Activated T-cell treated with anti-CD3 and anti-CD28 coated beads, Interleukin-2, amount 50 U/mL, for 72 hours (primary cell): ENCODE measurements at places on chromosomes 5 and 9.

DNA sequence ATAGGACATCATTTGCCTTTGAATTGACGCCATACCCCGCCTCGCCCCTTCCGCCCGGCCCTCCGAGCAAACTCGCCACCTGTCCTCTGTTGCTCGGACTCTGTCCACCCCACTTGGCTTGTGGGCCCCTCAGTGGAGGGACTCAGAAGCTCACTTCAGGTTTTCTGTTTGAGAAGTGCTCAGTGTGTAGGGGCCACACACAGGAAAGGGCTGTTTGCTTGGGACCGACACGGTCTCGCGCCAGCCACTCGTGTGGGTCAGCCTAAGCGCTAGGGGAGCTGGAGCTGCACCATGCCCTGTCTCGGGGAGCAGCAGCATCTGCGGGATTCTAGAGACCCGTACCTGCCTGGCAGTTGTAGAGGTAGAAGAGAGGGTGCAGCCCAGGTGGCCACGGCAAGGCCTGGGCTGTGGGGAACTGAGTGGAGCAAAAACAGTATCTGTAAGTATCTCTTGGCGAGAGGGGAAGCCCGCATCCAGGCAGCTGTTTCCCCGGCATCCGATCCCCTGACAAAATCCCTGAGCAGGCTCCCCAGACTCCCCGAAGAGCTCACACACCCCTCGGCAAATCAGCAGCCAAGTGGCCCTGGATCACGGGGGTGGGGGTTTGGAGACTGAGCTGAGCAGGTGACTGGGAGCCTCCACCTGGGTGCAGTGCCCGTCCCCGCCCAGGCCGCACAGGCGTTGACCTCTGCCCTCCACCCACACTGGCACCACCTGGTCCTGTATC, 52.2 kb downstream of the COL5A1 start:
- DNase-seq = no peak

GRCh38 chr9:93268551-93269314, 84.8 kb downstream of the WNK2 start:
- peak; percentile 43 for DNase-seq

DNA sequence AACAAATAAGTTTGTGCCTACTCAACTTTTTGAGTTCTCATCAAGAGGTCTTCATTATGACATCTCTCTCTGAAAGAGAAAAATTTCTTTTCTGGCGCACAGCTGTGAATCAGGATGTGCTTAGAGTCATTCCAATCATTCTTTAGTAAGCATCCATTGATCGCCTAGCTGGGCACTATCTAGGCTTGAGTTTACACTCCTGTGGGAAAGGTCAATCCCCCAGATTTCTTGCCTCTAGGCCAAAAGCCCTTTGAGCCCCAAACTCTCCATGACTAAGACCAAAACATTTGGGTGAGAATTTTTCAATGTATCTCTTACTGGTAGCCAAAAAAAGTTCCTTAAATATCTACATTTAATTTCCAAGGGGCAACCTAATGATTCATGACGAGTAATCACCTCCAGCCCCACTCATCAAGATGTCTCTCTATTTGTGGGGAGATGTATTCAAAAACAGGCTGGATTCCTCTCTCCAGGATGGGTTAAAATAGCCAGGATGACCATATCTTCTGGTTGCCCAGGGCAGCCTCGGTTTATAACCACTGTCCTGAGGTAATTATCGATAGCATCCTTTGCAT, 101.7 kb downstream of the GNA14 start:
- DNase-seq = no peak

DNA sequence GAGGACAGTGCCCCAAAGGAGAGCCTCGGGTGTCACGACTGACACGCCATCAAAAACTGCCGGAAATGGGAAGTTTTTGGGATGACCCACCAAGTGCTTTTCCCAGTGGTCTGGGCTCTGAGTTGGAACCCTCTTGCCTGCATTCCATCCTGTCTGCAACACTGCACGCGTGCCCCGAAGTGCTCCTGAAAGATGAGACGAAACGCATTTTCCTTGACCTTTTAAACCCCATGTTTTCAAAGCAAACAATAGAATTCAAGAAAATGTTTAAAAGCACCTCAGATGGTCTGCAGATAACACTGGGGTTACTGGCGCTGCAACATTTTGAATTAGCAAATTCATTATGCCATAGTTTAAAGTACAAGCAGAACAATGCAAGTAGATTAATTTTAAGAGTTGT, 92.9 kb downstream of the ANKRD18A start:
- no peak for DNase-seq

DNA sequence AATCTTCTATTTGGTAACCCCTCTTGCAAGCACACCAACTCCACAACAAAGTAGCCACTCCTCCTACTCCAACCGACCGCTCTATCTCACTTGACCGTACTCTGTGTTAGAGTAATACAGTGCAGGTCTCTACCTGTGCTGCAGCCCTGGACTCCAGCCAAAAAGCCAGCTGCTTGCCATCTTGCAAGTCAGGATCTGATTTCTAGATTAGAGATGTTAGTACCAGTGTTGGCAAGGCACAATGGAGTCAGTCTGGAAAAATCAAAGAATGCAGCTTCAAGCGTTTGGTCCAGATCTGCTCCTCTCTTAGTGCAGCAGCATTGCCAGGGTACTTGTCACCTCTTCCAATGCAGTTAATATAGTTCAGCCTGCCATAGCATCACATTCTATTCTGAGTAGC, 477.6 kb downstream of the ZSWIM6 start:
- no peak for DNase-seq

- no peak for DNase-seq
Observed at GRCh38 chr9:134413890-134414623, 87.8 kb downstream of the RXRA start.

DNA sequence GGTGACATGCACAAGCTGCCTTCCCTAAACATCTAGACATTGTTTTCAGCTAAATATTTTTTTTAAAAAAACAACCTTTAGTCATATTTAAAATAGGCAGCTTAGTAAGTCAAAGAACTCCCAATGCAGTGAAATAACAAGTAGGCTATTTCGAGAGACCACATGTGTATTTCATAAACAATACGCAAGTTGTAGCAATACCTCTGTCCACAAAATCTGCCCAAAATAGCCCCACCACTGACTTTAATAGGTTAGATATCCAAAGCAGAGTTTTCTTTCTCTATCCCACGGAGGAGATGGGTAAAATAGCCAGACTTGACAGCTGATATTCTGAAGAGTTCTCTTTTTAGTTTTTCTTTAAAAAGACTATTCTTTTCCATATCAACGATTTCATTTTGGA, 1.2 kb downstream of the SLC24A2 start:
- DNase-seq = no peak

- no peak for DNase-seq
Observed at GRCh38 chr9:131447600-131447999, 53.7 kb downstream of the PRRC2B start.

DNA sequence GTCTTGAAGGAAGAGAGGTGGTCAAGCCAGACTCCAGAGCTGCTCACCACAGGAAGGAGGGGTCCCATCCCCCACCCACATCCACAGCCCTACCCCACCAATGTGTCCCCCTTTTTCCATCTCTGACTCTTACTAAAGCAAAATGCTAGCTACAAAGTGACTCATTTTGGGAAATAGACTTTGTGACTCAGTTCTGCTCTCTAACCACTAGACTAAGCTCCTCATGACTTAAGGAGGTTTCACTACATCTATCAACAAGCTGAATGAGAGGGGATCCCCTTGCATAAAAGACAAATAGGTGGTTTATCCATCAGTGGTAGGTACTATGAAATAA, 35.1 kb upstream of the ADRB2 start:
- DNase-seq = peak; percentile 61

- DNase-seq = no peak
Observed at GRCh38 chr9:125323615-125324014, 62.0 kb downstream of the GAPVD1 start.

GRCh38 chr9:138011951-138012500, 134.4 kb downstream of the CACNA1B start:
- DNase-seq = no peak

DNA sequence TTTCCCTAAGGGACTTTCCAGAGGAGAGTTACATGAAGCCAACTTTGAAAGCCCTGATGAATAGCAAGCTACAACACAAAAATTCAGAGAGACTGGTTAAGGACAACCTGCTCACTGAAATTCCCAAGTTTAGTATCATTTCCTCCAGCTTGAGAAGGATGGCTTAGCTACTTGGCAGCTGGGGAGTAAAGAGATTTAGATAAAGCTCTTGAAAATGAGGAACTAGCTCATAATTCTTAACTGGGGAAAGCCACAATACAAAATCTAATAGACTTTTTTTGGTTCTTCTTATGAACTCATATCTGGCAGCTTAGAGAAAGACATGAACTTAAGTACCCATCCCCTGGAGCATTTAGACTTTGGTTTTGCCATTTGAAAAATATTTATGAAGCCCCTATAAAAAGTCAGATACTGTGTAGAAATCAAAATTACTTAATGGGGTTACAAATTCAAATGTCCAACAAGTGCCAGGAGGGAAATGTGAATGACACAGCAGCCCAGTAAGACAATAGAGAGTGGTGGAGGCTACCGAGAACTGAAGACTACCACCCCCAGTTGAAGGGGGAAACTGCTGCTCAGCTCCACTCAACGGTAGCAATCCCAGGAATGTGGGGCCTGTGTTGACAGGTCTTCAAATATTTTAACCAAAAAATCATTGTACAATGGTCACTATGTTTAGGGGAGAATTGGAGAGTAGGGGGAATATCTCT, 79.4 kb upstream of the ADRB2 start:
- DNase-seq = no peak

DNA sequence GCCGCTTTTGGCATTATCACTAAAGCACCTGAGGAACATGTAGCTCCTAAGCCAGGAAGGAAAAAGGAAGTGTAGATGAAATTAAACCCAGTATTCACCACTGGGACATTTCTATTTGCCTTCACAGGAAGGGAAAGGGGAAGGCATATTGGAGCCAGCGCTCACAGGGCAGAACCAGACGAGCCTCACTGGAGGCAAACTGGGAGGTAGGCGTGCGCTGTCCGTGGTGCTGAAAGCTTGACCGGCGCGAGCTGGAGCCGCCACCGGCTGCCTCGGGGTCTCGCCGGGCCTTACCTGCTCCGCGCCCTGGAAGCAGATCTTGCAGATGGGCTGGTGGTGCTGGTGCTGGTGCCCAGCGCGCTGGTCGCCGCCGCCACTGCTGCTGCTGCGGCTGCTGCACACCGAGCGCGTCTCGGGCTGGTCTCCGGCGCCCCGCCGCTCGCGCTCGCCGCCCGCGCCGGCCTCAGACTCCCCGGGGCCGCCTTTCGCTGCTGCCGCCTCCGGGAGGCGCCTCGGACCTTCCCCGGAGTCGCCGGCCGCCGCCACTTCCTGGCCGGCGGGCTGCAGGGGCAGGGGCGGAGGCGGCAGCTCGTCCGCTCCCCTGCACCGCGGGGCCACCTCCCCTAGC, 732 bp downstream of the MARCHF11 start:
- DNase-seq = peak; percentile 37

DNA sequence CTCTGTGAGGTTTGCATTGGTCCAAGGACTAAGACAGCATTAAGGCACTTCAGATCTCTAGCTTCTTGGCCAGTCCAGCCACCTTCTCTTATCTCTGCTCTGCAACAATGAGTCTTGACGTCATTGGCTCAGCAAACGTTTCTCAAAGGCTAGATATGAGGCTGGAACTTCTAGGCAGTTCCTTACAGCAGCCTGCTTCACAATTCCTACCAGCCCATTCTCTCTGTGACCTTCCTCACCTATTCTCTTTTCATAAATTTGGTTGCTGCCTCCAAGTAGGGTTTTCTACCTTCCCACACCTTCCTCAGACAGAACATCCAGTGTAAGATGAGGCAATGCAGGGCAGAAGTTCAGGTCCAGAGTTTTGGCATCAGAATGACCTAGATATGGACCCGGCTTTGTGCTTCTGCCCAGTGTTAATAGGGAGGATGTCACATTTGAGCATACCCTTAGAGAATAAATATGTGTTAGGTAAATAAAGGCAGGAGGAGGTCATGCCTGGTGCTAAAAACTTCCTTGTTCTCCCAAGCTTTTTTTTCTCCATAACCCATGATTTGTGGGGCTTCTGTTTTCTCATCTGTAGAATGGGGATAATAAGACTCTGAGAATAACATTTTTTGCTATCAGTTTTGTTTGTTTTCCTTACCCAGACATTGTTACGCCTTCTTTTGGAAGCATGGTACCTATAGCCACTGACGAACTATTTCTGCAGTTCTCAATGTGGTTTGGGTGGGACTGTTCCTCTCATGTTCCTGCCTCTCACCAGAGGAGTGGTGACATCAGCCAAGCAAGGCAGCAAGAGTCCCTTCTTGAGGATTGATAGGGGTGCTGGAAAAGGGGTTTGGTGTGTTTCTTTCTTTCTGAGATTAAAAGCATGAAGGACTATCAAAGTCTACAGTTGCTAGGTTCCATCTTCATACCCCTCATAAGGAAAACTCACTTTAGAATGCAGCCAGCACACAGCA, 220.6 kb upstream of the TRIM32 start:
- no peak for DNase-seq

- peak; percentile 31 for DNase-seq
Observed at GRCh38 chr9:130041648-130042405, 1.2 kb downstream of the FNBP1 start.

- DNase-seq = no peak
Observed at GRCh38 chr5:55530669-55531068, 4.1 kb downstream of the PLPP1 start.

- no peak for DNase-seq
Observed at GRCh38 chr9:97555164-97555563, 53.7 kb downstream of the TMOD1 start.

DNA sequence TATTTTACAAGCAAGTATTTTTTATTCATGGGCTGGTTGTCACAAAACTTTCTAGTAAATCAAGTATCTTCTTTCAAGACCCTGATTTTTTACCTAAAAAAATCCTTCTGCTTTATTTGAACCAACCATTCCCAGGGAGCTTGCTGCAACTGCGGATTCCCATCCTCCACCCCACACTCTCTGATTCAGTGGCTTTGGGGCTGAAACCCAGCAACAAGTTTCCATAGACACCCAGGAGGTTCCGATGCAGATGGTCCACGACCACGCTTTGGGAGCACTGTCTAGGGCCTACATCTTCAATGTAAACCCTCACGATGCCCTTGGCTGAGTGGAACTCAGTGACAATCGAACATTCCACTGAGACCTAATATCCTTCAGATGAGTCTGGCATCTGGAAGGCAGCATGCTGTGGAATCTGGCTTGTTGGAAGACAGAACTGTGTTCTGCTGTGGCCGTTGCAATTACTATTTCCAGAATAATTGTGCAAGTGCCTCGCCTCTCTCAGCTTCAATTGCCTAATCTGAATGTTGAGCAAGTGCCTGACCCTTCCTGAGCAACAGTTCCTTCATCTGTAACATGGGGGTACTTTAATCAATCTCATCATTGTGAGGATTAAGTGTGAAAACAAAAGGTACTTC, 105.1 kb downstream of the INSYN2B start:
- no peak for DNase-seq

- no peak for DNase-seq
Observed at GRCh38 chr9:84068872-84069271, 88.3 kb downstream of the RMI1 start.

- no peak for DNase-seq
Observed at GRCh38 chr5:23001120-23001519, 148.0 kb upstream of the CDH12 start.
